ENCODE measurements at places on chromosomes 3 and 15. TPM values are rescaled to one million over a fixed set of nuclear protein-coding genes. Genes with fewer than 3 reads are reported as not detected.

CNTN6 gene
- total RNA-seq, result 23.2 TPM

HDDC3 gene
- total RNA-seq, result 10.7 TPM

GOLGA8N gene
- total RNA-seq, result not detected

SLC6A1 gene
- 0.15 TPM for total RNA-seq

NR2E3 gene
- total RNA-seq, result 0.69 TPM

C2CD4A gene
- total RNA-seq, result 0.20 TPM

ARIH2 gene
- 74.6 TPM for total RNA-seq
